ENCODE measurements at places on chromosomes 6 and 20.

GRCh38 chr6:5308066-5308465 is 46.8 kb downstream of the FARS2 start:
- DNase-seq, result no peak

DNA sequence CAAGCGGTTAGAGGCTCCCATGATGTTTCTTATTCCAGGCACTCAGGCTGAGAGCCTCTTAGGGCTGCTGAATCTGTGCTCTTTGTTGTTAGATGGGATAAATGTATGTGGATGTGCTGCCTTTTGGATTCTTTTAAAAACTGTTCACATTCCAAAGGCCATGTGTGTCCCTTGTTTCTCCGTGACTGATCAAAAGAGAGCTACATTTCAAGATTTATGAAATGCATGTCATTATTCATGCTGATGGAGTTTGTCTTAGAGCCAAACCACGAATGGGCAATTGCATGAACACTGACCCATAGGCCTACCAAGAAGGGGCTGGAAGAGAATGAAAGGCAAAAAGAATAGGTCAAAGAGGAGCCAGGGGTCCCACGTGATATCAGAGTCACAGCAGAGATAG is 104.9 kb upstream of the TSHZ2 start:
- DNase-seq, result no peak

DNA sequence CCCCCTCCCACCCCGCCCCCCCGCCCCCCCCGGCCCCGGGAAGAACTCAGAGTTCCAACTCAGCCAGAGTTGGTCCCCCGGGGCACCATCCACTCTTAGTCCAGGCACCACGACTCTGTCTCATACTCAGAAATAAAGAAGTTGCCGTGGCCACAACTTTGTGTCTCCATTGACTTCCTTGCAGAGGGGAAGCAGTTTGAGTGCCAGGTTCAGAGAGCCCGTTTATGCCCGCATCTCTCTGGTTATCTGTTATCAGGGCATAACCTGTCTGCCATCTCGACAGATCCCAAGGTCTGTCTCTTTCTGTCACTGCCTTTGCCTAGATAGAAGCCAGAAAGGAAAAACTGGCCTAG is 605 bp downstream of the CDC5L start:
- DNase-seq, result no peak

- DNase-seq, result no peak
These were observed 1.1 kb downstream of the SRMS start for GRCh38 chr20:63546256-63546955.

GRCh38 chr20:61240814-61241213 is 11.2 kb upstream of the CDH4 start:
- DNase-seq, result no peak

- DNase-seq, result no peak
These were observed 480.0 kb upstream of the JAG1 start for GRCh38 chr20:11153819-11154218.

GRCh38 chr20:45465491-45466266 is 3.9 kb upstream of the WFDC2 start:
- DNase-seq, result no peak

GRCh38 chr6:38012573-38012972 is 193.0 kb downstream of the ZFAND3 start:
- DNase-seq, result peak; percentile 16

DNA sequence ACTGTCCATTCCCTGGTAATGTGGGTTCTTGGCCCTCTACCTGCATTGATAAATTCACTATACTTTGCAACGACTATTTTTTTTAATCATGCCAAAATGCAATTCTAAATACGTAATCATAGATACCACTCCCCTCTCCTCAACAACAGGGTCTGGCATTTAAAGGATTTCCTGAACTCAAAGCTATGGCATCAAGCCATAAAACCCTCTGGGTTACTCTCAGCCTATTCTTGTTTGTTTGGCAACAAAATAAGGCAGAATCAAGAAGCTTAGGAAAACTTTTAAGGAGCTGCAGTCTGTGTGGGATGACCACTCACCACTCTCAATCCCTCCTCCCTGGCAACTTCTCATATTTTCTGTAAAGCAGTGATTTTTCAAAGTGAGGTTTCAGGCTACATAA is 669.9 kb upstream of the ID4 start:
- no peak for DNase-seq

DNA sequence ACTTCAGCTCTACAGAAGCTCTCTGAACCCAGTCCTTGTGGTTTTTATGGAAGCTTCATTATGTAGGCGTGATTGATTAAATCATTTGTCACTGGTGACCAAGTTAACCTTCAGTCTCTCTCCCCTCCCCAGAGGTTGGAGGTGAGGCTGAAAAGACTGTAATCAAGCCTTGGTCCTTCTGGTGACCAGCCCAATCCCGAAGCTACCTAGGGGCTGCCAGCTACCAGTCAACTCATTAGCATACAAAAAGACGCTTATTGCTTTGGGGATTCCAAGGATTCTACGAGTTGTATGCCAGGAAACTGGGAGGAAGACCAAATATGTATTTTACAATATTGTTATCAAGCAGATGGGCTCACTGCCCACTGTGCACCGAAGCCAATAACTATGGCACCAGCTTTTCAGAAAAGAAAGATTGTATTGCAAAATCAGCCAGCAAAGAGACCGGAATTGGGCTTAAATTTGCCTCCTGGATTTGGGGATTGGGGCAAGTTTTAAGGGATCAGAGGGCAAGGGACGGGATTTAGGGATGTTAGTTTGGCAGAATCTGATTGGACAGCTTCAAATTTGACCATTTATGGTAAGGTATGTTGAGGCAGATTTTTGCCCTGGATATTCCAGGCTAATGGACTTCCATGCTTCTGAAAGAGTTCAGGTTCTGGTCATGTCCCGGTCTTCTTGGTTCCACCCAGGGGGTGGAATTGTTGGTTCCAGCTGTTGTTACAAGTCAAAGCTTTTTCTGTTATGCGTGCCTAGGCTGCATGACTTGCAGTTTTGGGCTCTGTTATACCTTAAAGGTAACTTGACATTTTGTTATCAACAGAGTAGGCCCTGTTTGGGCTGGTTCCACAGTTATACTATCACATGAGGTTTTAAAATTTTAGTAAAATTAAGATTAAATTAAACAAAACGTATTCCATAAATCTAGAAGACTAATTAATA is 167.4 kb downstream of the COL9A1 start:
- DNase-seq, result no peak

DNA sequence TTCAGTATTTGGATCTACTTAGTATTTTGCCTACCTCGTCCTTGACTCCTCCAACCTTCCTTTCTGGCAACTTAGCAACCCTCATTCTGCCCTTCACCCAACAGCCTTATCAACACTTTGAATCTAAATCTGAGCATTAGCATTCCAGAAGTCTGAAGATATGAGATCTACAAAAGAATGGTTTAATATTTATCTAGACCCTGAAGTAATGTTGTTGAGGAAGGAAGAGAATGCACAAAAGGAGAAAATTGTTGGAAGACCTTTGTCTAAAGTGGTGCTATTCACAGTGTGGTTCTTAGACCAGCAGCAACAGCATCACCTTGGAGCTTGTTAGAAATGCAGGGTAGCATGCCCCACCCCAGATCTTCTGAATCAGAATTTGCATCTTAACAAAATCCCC is 198.2 kb upstream of the PLCB4 start:
- DNase-seq, result no peak

GRCh38 chr20:21174516-21175239 is 48.8 kb downstream of the KIZ start:
- DNase-seq, result no peak

- no peak for DNase-seq
These were observed 122.7 kb downstream of the GMPR start for GRCh38 chr6:16361121-16361520.

DNA sequence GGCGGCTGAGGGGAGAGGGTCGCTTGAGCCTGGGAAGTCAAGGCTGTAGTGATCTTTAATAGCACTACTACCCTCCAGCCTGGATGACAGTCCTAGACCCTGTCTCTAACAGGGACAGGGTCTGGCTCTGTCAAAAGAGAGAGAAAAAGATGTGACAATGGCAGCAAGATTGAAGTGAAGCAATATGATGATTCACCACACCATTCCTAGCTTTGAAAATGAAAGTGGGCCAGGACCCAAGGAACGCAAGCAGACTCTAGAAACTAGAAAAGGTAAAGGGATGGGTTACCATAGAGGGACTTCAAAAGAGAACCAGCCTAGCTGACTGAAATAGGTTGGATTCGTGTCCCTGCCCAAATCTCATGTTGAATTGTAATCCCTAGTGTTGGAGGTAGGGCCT is 426.9 kb downstream of the HTR1B start:
- no peak for DNase-seq

DNA sequence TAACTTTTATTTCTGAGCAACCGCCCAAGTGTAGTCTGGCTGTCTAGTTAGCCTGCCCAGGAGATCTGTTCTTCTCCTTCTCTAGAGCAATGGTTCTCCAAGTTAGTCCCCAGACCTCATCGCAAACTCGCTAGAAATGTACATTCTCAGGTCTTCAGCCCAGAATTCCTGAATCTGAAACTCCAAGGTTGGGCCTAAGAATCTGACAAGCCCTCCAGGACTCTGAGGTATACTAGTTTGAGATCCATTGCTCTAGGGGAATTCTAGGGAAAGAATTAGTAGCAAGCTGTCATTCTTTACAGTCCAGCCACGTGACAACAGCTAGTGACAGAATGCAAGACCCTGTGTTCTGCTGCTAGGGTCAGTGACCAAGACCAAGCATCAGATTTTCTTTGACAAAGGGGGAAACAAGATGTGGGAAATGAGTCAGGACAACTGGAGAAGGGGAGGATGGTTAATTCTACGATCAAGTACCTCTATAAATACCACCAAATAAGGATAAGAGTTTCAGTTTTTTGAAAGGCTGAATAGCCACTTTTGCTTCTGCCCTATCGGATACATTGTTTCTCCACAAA is 5.8 kb downstream of the UBE2V1 start:
- no peak for DNase-seq

GRCh38 chr6:154360476-154360875 is 3.9 kb upstream of the IPCEF1 start:
- DNase-seq, result no peak

DNA sequence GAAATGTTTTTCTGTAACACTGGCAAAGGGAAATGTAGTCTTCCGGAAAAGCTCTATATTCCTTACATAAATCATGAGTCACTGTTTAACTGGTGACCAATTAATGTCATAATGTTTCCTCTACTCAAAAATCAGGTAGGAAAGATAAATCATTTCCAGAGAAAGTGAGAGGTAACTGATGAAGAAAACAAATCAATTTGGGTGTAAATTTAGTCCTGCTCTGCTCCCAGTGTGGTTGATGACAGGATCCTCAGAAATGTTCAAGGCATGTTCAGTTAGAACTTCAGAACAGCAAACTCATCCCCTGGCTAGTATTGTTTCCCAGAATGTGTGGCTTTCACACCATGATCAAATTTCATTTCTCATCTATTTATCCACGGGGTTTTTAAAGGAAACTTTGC is 38.8 kb upstream of the SPACA1 start:
- no peak for DNase-seq

DNA sequence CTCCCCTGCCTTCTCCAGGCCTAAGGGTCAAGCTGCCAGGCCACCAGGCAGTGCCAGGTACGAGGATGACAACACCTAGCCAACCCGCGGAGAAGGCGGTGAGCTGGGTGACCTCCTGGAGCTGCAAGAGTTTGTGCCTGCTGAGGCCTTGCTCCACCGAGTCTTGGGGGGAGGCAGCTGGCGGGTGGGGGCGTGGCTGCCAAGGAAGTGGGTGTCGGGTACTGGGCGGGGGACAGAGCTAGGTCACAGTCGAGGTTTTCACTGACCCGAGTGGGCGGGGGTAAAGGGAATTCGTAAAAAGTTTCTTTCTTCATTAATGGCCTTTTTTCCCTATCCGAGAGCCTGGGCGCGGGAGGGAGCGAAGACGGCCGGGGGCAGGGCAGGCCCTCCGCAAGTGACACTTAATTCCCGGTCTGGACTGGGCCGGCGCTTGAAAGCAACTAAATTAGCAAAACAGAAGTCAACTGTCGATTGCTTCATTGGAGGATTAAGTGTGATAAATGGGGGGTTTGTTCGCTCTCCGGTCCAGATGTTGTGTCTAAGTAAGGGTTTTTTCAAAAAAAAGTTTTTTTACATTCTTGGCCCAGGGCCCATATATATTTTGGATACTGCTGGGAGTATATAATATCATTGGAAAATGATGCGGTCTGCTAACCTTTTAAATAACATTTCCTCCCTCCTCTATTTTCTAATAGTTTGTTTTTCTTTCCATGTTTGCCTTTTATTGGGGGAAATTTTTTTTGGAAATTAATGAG is 43.1 kb upstream of the FOXP4 start:
- no peak for DNase-seq

DNA sequence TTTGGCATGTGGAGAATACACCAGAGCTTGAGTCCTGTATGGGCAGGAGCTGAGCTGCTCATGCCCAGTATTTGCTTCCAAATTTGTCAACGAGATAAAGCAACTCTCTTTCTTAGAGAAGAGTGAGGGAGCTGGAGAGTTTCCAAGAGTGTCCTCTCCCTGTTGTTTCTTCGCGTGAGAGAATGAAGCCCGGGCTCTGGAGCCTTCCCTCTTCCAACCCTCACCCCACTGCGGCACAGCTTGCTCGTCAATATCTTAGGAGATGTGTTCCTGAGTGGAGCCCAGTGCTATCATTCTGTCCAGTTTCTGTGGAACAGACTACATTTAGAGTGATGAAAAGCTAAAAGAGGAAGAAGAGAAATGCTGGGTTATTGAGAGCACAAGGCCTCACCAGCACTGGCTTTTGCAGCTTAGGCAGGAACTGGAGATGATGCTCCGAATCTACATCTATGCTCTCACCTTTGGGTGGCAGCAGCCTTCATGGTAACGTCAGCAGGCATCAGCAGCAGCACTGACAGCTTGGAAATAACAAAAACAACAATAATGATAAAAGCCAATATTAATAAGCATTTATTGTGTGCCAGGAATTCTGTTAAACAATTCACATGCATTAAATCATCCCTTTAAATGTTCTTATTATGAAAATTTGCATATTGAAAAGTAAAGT is 66.5 kb upstream of the TFB1M start:
- no peak for DNase-seq

DNA sequence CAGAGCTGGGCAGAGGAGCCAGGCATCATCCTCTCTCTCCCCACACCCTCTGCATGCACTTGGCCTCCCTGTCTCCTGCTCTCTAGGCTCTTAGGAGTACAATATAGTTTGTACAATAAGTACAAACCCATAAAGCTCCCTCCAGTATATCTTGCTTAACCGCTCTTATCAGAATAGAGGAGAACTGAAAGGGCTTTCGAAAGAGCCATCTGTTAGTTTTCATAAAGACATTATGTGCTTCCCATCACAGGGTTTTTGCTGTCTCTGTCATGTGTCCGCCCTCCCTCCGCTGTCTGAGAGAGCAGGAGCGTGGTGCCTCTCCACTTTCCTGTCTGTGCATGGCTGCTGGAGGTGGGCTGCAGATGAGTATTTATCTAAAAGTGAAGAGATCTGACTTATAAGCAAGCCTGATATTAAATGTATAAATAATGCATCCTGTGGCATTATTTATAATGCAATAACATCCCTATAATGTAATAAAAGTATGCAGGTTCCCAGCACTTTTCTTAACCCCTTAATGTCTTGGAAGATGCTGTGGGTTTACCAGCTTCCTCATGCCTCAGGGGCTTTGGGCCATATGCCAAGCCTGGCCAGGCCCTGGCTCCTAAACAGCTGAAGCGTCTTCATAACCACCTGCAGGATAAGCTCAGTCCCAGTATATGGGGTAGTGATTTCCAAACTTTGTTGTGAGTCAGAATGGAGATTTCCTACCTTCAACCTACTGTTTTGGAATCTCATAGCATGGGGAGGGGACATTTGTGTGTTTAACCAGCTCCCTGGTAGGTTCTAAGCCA is 297.1 kb downstream of the DHX35 start:
- no peak for DNase-seq
